ENCODE measurements at places on chromosomes 12 and 14. TPM values are rescaled to one million over a fixed set of nuclear protein-coding genes. Genes with fewer than 3 reads are reported as not detected.

The PMEL gene
- 1.0 TPM for total RNA-seq

The C3AR1 gene
- 2.9 TPM for total RNA-seq

The FGF6 gene
- not detected for total RNA-seq

The STXBP6 gene
- total RNA-seq, result 0.72 TPM

The BCL11B gene
- 0.11 TPM for total RNA-seq

The SLC7A8 gene
- total RNA-seq, result not detected

The GPRC5A gene
- total RNA-seq, result 112 TPM

The IQSEC3 gene
- total RNA-seq, result under 0.01 TPM

The RAPGEF3 gene
- total RNA-seq, result 3.5 TPM

The P2RX2 gene
- not detected for total RNA-seq

The A2ML1 gene
- total RNA-seq, result not detected

The KRT82 gene
- not detected for total RNA-seq

The POU6F1 gene
- total RNA-seq, result 2.0 TPM

The DACT1 gene
- 2.8 TPM for total RNA-seq

The AMDHD1 gene
- 0.45 TPM for total RNA-seq

The ANO6 gene
- 31.3 TPM for total RNA-seq

The SLC5A8 gene
- total RNA-seq, result not detected

The PPP1R3E gene
- 1.9 TPM for total RNA-seq

The EFCAB11 gene
- total RNA-seq, result 9.1 TPM

The SLC15A5 gene
- total RNA-seq, result not detected

The PDE3A gene
- 4.2 TPM for total RNA-seq

The TESPA1 gene
- not detected for total RNA-seq

The JKAMP gene
- 26.0 TPM for total RNA-seq

The KRT6C gene
- total RNA-seq, result not detected

The NEMF gene
- 32.3 TPM for total RNA-seq

The PIK3C2G gene
- 0.19 TPM for total RNA-seq

The ERP27 gene
- total RNA-seq, result not detected

The DHRS4L2 gene
- total RNA-seq, result 20.4 TPM

The KSR2 gene
- 0.08 TPM for total RNA-seq

The LMO3 gene
- total RNA-seq, result 2.0 TPM

The PSME2 gene
- total RNA-seq, result 207 TPM

The CPM gene
- 1.5 TPM for total RNA-seq

The TC2N gene
- not detected for total RNA-seq

The TSHR gene
- total RNA-seq, result not detected

The GYS2 gene
- not detected for total RNA-seq

The SYNE3 gene
- 6.8 TPM for total RNA-seq

The SLC25A47 gene
- total RNA-seq, result not detected
